ENCODE measurements at places on chromosomes 12 and 14.
A peak's percentile ranks its signal among the peaks of the same experiment; 100 is the strongest.

DNA sequence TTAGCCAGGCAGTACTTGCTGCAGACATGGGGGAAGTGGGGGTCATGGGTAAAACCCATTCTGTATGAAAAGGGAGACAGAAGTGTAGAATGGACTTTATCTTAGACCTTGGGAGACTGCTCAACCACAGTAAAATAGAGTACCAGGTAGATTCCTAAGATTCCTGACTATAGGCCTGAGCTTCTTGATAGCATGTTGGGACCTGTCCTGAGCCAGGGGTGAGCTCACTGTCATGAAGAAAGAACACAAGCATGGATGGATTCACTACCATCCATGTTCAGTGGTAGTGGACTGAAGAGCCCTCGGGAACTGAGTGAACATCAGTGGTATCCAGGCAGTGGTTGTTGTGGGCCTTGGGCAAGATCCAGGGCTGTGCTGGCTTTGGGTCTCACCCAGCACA is 1003.8 kb downstream of the TMTC2 start:
- DNase-seq: no peak

GRCh38 chr12:31589598-31589903 is 1.4 kb downstream of the DENND5B start:
- no peak for DNase-seq

DNA sequence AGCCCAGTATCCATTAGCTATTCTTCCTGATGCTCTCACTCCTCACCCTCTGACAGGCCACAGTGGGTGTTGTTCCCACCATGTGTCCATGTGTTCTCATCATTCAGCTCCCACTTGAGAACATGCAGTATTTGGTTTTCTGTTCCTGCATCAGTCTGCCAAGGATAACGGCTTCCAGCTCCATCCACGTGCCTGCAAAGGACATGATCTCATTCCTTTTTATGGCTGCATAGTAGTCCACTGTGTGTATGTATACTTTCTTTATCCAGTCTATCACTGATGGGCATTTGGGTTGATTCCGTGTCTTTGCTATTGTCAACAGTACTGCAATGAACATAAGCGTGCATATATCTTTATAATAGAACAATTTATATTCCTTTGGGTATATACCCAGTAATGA is 8.9 kb downstream of the ATG2B start:
- no peak for DNase-seq

DNA sequence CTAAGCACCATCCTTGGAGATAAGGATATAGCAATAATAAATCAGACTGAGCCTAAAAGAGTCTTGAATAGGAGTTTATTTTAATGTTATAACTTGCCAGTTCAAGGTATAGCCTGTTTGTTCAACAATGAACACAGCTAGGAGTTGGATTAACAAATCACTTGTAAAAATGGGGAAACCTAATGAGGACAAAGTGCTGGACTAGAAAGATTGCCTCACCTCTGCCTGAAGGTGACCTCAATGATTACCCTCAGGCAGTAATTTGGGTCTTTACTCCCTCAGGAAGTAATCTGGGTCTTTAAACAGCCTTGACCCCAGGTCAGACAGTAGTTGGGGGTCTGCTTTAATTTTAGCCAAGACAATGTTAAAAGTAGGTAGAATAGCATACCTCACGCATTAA is 35.5 kb upstream of the CDKL1 start:
- no peak for DNase-seq

GRCh38 chr12:24066865-24067264 is 117.4 kb upstream of the SOX5 start:
- no peak for DNase-seq

DNA sequence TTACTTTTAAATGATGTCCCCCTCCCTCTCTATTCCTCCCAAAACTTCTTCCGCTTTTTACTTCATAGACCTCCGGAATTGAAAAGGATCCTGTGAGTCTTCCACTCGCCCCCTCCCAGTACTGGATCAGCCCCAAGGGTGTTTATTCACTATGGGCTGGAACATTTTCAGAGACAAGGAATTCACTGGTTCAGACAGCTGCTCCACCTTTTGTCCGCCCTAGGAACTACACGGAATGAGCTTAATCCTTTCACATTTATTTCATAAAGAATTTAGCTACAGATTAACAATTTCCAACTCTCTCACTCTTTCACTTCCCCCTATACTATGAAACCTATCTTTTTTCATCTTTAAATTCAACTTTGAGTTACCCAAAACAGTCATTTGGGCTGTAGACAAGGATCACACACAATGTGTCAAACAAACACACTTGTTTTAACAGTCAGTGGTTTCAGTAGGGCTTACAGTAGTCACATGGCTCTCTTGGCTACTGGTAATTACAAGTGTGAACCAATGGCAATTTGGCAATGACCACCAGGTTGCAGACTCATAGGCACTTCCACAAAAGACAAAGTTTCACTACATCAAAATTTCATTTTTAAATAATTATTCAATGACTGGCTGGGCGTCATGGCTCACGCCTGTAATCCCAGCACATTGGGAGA is 20.6 kb downstream of the CNIH1 start:
- DNase-seq: peak; percentile 38

GRCh38 chr12:29287622-29288021 is 93.3 kb downstream of the ERGIC2 start:
- DNase-seq: no peak

- no peak for DNase-seq
These were observed 258.4 kb upstream of the CRY1 start for GRCh38 chr12:107351713-107352112.

DNA sequence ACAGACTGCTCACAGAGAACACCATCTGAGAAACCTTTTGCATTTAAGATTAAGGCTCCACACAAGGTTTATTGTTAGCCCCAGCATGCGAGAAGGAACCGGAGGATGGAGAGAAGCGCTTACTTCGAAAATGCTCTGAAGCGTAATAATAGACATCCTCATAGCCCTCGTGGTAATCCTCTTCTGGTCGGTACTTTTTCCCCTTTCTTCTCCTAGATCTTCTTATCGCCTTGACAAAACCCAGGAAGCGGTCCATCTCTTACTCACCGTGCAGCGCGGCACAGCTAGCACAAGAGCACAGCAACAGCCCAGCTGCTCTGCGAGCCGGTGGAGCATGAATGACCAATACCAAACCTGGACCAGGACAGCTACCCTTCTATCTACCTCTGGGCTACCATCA is 125.1 kb upstream of the GRIP1 start:
- DNase-seq: peak; percentile 23

Measured in SHP77 (cell line).